ENCODE measurements at places on chromosomes 5 and 9.

- no peak for DNase-seq
Measured at GRCh38 chr9:121944711-121945191, 148.4 kb downstream of the TTLL11 start.

DNA sequence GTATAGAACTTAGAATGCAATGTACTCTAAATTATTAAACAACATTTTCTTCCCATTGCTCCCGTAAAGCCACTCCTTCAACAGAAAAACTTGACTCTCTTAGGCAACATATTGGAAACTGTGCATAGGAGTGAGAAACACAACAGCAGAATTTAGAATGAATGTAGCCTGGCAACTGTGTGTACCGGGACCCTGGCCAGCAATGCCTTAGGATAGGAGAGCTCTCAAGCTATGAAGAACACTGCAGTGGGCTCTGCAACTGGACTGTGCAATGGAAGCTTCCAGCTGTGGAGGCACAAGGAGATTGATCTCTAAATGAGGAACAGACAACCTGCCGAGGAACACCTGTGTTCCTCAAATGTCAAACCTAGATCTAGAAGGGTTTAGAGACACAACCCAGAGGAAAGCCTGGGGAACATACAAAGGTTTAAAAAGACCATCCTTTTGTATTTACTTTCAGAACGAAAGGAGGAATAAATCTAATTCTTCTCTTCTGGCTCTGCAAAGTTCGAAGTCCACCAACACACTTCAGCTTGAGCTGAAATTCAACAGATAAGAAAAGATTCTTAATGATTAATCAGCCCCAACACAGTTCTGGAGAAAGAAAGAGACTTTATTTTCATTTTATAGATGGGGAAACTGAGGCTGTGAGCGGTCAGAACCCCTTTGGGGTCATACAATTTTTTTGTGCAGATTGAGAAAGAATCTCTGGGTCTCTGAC lies 51.5 kb upstream of the ARL15 start:
- DNase-seq: no peak

DNA sequence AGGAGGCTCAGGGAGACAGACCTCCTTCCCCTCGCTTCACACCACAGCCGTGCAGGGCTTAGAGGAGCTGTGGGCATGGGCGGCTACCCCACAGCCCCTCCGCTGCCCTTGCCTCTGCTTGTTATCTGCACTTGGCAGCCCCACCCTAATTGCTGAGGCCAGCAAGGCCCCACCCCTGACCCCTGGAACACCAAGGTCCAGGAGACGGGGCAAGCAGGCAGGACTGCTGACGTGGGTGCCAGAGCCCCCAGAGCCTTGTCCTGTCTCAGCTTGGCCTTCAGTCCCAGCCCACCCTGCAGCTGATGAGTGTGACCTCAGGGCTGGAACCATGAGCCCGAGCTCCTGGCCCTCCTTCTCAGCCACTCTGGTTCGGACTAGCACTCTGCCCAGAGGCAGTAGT lies 29.1 kb upstream of the NEURL1B start:
- DNase-seq: no peak

- no peak for DNase-seq
Measured at GRCh38 chr5:36675282-36675681, 68.9 kb downstream of the SLC1A3 start.

DNA sequence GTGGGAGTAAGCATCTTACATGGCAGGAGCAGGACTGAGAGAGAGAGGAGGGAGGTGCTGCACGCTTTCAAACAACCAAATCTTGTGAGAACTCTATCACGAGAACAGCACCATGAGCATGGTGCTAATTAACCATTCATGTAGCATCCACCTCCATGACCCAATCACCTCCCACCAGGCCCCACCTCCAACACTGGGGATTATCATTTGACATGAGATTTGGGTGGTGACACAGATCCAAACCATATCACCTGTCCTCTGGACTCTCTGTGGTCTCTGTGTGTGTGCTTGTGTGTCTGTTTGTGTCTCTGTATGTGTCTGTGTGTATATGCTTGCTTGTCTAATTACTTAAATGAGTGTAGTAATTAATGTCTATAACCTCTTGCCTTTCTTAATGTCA lies 31.1 kb downstream of the SEC61B start:
- DNase-seq: no peak

- no peak for DNase-seq
Measured at GRCh38 chr9:102534031-102534430, 461.1 kb upstream of the CYLC2 start.

GRCh38 chr5:61245486-61245885 lies 83.2 kb upstream of the SMIM15 start:
- DNase-seq: peak; percentile 21

- no peak for DNase-seq
Measured at GRCh38 chr9:125650271-125650737, 56.7 kb downstream of the MAPKAP1 start.

DNA sequence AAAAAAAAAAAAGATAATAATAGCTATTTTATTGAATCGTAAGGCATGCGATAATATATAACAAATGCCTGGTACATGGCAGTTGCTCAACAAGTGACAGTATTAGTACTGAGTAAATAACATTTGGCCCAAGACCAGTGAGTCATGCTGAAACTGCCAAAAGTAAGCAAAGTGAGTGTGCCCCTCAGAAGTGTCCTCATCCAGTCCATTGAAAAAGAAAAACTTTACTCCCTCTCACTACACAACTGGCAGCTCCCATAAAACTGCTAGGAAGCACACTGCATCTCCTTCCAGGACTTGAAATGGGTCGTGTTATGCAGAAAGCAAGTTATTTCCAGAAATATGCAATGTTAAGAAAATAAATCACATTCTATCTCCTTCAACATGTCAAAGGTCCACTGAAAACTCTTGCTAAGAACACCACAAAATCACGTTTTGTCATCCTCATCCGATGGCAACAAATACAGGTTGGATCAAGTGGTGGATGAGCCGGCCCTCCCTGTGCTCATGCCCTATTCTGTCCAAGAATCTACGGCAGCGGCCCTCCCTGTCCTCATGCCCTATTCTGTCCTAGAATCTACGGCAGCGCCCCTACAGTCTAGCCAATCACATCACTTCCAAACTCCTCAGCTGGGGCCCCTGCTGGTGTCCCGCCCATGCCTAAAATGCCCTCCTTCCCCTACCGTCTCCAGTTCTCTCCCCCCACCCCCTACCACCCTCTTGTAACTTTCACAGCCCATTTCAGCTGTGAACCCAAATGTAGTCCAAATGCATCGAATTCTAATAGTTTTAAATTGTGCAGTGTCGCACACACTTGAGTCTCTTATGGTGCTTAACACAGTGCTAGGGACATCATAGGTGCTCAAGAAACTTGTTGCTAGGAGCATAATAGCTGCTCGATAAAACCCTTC lies 12.5 kb downstream of the PTCH1 start:
- no peak for DNase-seq

GRCh38 chr5:133065471-133065870 lies 13.7 kb downstream of the HSPA4 start:
- peak; percentile 31 for DNase-seq

- peak; percentile 75 for DNase-seq
Measured at GRCh38 chr9:95506678-95507463, 9.9 kb downstream of the PTCH1 start.

DNA sequence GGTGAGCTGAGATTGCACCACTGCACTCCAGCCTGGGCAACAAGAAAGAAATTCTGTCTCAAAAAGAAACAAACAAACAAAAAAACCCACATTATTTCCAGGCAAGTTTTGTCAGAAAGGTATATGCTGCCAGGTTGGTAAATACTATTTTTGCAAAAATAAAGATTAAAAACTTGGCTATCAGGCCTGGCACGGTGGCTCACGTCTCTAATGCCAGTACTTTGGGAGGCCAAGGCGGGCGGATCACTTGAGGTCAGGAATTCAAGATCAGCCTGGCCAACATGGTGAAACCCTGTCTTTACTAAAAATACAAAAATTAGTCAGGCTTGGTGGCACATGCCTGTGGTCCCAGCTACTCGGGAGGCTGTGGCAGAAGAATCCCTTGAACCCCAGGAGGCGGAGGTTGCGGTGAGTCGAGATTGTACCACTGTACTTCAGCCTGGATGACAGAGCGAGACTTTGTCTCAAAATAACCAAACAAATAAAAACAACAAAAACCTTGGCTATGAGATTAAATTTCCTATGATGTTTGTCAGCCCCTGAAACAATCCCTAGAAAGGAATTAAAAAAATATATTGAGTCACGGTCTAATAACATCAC lies 22.7 kb downstream of the AGXT2 start:
- DNase-seq: no peak

DNA sequence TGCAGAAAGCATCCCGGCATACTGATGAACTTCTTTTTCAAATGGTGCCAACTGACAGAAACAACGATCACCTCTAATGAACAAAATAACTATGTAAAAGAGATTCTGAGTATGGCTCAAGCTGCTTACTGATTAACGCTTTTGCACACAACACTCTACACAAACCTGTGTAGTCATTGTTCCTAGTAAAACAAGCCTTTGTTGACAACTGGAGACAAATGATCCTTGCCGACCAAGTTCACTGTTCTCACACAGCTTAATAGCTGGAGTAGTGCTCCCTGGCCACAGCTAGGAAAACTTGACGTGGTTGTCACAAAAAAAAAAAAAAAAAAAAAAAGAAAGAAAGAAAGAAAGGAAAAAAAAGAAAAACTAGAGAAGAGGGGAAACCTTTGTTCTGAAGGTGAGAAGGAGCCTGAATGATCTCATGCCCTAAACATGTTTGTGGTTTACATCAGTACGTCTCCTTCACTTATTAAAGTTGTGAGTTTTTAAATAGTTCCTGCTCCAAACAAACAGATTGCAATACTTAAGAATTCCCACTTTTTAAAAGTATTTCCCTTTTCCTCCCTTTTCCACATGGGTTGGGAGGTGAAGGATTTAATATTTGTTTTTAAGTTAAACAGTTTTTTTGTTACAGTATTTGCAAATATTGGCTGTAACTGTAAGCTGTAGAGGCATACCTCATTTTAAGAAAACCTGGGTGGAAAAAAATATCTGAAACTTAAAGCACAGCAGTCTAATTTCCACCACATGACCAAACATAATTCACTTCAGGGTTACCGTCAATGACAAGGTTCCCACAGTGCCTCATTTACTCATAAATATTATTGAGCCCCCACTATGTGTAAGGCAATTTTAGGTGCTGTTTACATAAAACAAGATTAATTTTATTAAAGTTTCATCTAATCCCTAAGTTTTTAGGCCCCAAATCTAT lies 63.7 kb downstream of the GLIS3 start:
- DNase-seq: peak; percentile 83

All from HT-29 (cell line).